ENCODE measurements at places on chromosomes 5 and 9.

DNA sequence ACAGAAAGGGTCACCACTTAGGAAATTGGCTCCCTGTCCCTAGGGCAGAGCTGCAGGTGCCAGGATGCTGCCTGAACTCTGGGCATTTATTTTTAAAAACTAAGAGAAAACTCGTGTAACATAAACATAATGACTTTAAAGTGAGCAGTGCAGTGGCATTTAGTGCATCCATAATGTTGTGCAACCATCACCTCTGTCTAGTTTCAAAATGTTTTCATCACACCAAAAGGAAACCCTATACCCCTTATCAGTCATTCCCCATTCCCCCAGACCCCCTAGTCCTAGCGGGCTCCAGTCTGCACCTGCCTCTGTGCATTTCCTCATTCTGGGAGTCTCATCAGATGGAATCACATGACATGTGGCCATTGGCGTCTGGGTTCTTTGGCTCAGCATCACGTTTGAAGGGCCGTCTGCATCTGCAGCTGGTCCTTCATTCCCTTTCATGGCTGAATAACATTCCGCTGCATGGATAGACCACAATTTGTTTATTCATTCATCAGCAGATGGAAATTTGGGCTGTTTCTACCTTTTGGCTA lies 55.8 kb downstream of the NSG2 start:
- no peak for DNase-seq

DNA sequence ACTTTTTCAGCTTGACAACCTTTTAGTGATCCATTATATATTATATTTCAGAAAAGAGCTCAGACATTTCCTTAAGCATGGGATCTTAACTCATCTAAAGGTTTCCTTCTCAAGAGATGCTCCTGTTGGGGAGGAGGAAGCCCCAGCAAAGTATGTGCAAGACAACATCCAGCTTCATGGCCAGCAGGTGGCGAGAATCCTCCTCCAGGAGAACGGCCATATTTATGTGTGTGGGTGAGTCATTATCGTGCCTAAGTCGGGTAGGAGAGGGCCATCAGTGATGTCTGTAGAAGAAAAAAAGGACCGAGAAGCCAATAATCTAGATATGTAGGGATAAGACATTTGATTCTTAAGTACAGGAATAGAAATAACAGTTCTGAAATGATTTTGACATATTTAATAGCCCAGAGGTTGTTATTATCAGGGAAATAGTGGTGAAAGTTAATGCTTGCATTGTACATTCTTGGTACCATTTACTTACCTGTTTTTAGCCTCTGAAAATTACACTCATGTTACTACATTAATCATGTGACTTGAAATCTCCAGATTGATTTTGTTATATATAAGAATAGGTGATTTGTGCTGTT lies 28.2 kb downstream of the MTRR start:
- peak; percentile 52 for DNase-seq

GRCh38 chr5:107401470-107402122 lies 269.1 kb downstream of the EFNA5 start:
- DNase-seq: no peak

- no peak for DNase-seq
These were observed 53.9 kb downstream of the ZNF354C start for GRCh38 chr5:179113945-179114641.

GRCh38 chr5:142086679-142087078 lies 21.9 kb upstream of the NDFIP1 start:
- no peak for DNase-seq

GRCh38 chr5:677131-678101 lies 15.7 kb downstream of the TPPP start:
- DNase-seq: no peak

DNA sequence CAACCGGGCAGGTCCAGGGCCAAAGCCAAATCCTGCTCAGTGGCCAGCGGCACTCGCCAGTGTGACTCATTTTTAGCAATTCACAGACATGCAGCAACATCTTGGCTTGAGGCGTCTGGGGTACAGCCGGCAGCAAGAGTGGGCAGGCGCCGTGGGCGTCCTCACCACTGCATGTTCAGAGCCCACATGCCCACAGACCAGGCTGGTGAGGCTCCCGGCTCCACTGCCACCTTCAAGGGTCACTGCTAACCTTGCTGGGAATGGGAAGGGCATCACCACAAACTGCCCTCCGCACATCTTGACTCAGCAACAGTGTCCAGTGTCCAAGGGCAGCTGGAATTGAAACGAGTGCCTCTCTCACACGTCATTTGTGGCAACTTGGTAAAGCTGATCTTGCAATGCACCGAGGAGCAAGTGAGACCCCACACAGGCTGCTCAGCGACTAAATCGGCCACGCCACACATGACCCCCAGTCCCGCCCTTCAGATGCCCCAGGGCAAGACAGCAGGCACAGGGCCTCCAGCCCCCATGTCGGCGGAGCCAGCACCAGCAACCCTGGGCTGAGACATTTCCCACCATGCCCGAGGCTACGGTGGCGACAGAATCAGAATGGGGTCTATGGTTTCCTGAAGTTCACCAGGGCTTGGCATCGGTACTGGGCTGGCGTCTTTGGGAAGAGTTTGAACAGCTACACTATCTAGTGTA lies 140.3 kb downstream of the ROR2 start:
- peak; percentile 28 for DNase-seq

- no peak for DNase-seq
These were observed 25.0 kb upstream of the MYO10 start for GRCh38 chr5:16961131-16961530.

GRCh38 chr5:66203531-66203930 lies 59.4 kb downstream of the SREK1 start:
- no peak for DNase-seq

DNA sequence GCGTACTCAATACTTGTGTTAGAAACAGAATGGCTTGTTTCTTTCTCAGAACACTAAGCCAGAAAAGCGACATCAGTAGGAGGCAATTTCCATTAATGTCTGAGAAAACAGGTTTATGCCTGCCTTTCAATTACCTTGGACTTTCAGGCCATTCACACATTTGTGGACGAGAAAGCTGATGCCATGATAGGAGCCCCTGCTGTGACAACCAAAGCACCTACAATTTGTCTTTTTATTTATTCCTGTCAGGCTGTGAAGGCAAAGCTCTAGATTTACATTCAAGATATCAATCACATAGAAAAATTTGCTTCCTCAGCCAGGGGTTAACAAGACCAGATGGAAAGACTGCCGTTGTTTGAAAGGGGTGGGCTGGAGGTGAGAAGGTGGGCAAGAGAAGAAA lies 76.2 kb downstream of the C7 start:
- DNase-seq: no peak

DNA sequence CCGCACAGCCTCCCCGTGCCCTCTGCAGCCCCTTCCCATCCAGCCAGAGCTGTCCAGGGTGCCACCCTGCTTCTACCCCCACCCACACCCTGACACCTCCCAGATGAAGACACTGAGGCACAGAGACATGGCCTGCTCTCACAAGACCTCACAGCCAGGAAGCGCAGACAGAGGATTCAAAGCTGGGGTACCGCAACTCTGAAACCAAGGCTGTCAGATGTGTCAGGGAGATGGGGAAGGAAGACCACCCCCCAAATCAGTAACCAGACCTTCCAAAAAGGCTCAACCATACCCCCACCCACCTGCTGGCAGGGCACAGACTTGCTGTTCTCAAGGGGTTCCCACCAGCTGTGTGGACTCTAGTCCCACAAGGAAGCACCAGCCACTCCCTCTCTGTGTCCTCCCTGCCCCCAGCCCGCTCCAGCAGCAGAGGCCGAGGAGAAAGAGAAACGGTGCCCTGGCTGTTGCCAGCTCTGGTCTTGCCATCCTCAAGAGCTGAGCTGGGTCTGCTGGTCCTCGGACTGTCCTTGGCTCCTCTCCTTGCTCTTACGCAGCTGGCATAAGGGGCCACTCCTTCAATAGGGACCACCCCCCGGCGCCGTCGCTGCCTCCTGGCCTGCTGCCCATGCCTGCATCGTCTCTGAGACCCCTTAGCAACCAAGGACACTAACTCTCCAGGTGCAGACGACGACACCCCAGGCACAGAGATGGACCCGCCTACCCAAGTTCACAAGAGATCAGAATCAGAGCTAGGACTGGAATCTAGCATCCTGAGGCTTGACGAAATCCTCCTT lies 699 bp downstream of the AKNA start:
- peak; percentile 26 for DNase-seq

DNA sequence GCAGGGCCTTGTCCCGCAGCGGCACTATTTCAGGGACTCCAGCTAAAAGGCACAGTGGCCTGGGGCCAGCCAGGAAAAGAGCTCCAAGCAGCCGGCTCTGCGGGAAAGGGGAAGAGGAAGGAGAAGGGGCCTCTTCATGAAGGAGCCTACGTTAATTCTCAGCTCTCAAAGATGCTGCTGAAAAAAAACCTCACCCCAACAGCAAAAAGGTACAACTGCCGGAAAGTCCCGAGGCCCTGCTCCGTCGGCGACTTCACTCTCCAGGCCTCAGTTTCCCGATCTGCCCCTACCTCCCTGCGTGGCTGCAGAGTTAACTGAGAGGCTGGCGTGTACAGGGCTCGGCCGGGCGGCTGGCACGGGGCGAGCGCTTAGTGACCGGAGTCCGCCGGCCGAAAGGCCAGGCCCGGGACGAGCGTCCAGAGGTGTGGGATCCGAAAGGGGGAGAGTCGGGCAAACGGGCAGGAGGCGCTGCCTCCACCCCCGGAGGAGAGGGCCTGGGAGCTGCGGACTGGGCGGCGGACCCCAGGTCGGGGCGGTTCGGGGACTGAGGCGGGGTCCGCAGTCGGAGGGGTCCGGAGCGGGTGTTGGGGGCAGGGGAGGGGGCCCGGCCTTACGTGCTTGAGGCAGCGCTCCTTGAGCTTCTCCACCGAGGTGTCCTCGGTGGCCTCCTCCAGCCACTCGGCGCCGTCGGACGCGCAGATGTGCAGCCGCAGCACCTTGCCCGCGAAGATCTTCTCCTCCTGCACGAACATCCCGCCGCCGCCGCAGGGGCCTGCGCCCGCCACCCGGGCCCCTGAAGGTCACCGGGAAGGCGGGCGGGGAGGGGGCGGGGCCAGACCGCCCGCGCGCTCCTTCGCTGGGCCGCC lies 529 bp downstream of the UBAC1 start:
- no peak for DNase-seq

DNA sequence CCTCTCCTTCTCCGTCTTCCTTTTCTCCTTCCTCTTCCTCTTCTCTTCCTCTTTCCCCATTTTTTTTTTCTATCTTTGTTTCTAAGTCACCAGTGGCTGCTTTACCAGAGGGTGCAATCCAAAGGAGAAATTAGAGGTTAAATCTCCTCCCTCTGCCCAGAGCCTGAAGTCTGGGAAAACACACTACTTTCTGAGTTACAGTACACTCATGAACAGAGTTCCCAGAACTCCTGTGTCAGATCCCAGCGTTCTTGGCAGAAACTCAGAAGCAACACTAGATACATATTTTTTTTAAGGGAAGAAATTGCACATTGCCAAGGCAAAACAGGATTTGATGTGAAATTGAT lies 189.0 kb downstream of the SNCAIP start:
- DNase-seq: no peak

Data from myocyte (in vitro differentiated cells).